DMS79 treated with DMSO at 0.1 percent for 48 hours (cell line): ENCODE measurements at places on chromosomes 11 and 22.

- peak; percentile 73 for DNase-seq
Measured at GRCh38 chr11:68575025-68575665, 109.2 kb upstream of the GAL start.

- no peak for DNase-seq
Measured at GRCh38 chr11:14041040-14041439, 78.5 kb downstream of the SPON1 start.

GRCh38 chr11:48900131-48900800 is 83.4 kb downstream of the TRIM51G start:
- no peak for DNase-seq

DNA sequence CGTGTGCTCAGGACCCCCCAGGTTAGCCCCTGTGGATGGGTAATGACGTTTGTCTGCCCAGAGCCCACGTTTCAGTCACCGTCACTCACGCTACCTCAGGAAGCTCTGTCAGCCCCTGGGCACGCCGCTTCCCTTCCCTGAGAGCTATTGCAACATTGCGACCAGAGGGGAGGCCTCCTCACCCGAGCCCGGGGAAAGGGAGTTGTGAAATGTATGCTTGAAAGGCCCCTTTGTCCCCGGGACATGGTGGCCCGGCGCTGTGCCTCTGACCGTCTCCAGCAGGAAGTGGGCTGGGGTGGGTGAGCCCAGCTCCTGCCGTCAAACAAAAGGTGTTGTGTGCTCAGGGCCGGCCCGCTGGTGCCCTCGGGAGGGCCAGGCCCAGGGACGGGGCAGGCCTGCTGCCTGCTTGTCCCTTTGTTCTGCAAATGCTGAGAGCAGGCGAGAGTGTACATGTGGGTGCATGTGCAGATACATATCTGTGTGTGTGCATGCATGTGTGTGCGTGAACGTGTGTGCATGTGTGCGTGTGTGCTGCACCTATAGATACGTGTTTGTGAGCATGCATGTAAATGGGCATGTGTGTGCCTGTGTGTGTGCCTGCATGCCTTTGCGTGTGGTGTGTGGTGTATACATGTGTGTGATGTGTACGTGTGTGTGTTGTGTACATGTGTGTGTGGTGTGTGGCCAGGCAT is 1125.0 kb downstream of the BRD1 start:
- no peak for DNase-seq

DNA sequence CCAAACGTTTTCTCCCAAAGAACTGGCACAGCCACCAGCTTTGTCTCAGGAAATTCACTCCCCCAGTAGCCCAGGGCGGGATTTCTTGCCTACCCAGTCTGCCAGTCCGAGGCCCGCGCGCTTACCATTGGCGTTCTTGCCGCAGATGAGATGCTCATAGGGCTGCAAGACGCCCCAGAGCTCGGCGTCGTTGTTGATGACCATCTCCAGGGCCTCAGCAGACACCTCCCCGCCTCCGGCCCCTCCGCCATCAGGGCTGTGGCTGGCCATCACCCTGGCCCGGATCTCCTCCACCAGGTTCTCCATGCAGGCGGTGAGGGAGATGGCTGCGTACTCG is 1.3 kb downstream of the ABTB2 start:
- peak; percentile 37 for DNase-seq

DNA sequence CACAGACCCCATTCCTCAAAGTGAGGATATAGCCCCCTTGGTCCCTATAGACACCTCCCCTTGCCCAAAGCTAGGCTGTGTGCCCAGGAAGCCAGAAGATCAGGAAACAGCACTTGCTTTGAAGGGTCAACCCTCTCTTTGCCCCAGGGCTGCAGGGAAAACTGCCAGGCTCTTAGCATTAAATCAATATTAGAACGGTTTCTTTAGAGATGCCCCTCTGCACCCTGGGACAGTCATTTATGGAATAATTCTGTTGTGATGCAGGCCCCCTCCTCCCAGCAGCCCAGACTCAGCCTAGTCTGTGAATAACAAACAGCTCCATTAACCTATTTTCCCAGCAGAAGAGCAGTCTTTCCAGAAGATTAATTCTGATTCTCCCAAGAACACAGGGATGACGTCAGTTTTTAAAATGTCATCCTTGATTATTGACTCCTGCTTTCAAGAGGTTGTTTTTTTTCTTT is 11.6 kb upstream of the CAPN5 start:
- DNase-seq: no peak

GRCh38 chr22:50274311-50274710 is 4.1 kb upstream of the MAPK11 start:
- peak; percentile 1 for DNase-seq

DNA sequence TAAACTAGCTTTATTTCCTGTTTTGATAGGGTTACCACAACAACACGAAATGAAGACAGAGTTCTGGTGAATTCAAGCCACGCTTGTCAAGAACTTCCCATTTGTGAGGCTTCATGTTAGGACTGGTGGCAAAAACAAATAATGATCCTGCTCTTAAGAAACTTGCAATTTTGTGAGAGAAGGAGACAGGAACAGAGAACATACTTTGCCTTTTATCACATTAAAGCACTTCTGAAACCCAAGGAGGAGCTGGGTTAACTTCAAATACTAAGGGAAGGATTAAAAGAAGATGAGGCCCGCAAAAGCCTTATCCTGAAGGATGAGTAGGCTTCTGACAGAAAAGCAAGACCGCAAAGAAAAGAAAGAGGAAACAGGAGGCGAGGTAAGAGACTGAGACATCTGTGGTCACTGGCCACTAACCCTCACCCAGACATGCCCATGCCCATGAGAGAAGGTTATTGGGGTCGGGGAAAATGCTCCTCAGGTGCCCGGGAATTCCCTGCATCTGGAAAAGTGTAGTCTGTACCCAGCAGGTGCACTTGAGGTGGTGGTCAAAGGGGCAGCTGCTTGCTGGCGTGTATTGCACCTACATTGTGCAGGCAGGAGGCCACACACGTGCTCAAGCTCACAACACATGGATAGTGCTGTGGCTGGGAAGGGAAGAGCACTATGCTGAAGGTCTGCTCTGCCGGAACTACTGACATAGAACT is 50.5 kb downstream of the MAPK1 start:
- DNase-seq: no peak
